Cerebellar nuclear complex (tissue), 1 donor: ENCODE measurements at places on chromosomes 7 and 10.

- DNase-seq, result no peak
Observed at GRCh38 chr10:89793649-89794254, 92.4 kb downstream of the KIF20B start.

DNA sequence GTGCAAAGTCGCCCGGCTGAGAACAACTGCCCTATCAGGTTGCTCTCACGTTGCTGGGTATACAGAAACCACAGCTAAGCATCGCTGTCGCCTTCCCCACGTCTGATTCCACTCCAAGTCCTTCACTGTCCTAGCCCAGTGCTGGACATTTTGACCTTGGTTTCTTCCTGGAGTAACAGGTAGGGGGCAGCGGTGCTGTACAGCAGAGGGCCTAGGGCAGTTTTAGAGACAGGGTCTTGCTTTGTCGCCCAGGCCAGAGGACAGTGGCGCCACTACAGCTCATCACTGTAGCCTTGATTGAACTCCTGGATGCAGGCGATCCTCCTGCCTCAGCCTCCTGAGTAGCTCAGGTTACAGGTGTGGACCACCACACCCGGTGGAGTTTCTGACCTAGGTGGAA is 2.6 kb downstream of the CLDN15 start:
- no peak for DNase-seq

- no peak for DNase-seq
Observed at GRCh38 chr7:11410656-11411644, 421.0 kb downstream of the THSD7A start.

GRCh38 chr10:84292502-84292901 is 35.9 kb upstream of the CCSER2 start:
- DNase-seq, result no peak

DNA sequence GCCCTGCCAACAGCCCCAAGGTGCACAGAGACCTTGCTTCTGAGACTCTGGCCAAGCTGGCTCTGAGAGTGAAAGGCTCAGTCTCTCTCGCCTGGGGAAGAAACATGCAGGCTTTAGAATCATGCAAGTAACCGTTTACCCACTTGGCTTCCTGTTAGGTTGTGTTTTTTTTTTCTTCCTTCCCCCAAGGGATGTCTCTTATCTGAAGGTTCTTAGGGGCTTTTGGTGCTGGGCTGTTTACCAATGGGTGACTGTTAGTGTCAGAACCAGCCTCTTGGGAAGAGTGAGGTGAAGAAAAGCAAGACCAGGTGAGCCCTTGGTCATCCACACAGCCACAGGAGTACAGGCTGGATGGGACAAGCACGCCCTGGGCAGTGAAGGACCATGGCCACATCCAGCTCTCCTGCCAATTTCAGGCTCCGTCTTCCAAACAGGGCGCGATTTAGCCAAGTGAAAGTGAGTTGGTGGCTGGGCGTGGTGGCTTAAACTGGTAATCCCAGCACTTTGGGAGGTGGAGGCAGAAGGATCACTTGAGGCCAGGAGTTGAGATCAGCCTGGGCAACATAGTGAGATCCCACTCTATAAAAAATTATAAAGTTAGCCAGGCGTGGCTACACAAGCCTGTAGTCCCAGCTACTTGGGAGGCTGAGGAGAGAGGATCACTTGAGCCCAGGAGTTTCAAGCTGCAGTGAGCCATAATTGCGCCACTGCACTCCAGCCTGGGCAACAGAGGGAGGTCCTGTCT is 76.3 kb upstream of the CUX1 start:
- DNase-seq, result no peak

- no peak for DNase-seq
Observed at GRCh38 chr7:2112261-2113198, 120.2 kb downstream of the MAD1L1 start.

- DNase-seq, result no peak
Observed at GRCh38 chr7:106657085-106657991, 3.6 kb downstream of the CCDC71L start.

GRCh38 chr7:73810998-73811360 is 19.8 kb upstream of the CLDN4 start:
- no peak for DNase-seq

DNA sequence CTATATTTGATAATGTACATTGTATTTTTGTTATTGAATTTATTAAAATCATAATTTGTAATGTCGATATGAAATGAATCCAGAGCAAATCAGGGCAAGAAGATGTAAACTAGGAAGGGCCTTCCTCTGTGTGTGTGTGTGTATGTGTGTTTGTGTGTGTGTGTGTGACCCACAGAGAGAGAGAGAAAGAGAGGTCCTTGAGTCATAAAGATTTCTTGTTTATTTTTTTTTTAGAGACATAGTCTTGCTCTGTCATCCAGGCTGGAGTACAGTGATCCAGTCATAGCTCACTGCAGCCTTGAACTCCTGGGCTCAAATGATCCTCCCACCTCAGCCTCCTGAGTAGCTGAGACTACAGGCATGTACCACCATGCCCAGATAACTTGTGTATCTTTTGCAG is 50.7 kb downstream of the INPP5F start:
- DNase-seq, result no peak

DNA sequence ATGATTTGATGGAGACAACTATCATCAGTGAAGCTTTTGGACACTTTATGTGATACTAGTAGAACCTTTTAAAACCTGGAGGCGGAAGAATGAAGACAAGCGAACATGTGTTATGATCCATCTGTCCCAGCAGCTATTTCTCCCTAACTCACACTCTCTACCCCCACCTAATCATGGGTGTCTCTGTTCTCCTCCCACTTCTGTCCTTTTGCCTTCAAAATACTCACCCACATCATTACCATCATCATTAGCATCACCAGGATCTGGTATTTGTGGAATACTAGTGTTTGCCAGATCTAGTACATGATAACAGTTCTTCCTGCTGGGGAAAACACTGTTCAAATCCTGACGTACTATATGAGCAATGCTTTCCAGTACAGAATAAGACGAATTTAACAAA is 287.7 kb downstream of the DOCK4 start:
- no peak for DNase-seq

GRCh38 chr10:34758447-34758996 is 56.6 kb downstream of the PARD3 start:
- DNase-seq, result no peak

- no peak for DNase-seq
Observed at GRCh38 chr7:18655506-18655905, 160.0 kb downstream of the HDAC9 start.

DNA sequence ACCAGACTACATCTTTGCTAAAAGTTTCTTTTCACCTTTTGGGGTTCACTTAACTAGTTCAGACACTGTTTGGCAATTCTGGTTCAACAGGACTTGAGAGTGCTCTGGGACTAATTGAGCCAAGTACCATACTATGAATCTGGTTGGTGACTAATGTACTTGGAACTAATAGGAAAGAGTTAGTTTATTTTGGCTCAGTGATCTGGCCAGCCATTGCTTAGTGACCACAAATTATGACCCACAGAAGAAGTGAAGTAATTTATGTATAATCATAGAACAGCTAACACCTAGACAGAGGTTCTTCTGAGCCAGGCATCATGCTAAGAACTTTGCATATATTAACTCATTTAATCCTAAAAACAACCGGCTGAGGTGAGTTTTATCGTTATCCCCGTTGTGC is 126.5 kb upstream of the JCAD start:
- DNase-seq, result no peak
